T-helper 22 cell (primary cell): ENCODE measurements at places on chromosomes 11 and 22.

GRCh38 chr22:48530666-48531065 lies 1297.0 kb downstream of the BRD1 start:
- no peak for DNase-seq

DNA sequence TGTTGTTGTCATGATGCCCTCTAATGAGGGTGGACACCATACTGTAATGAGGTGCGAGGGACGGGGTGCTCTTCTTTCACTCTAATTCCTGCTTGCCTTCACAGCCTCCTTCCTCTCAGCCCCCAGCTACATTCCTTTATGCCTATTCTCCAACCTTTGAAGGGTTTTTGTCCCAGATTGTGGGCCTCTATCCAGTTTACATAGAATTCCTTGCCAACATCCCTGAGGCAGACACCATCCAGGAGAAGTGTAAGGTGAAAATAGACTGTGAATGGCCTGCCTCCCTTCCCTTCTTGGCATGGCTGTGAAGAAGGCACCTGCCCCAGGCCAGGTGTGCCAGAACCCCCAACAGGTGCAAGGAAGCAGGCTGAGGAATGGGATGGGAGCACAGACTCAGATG lies 122.3 kb downstream of the CHST1 start:
- no peak for DNase-seq

DNA sequence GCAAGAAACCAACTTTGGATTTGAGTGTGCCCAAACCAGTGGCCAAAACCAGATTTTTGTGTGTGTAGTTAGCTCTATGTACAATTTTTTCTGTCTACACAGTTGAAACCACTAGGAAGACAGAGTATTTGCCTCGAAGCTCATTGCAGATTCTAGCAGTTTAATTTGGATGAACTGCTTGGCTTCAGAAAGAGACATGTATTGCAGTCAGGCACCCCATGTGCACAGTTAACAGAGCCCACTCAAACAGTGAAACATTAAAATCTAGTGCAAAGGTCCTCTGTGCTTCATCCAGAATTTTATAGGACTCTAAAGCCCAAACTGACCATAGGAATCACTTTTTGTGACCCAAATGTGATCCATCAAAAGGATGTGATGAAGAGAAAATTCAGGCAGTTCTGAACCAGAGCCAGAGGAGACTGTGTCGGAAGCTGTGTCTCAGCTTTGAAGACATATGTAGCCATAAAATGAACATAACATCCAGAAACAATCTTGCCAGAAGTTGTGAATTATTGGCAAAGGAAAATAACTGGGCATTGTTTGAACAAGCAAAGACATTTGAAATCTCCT lies 82.7 kb downstream of the PANX1 start:
- DNase-seq: no peak

DNA sequence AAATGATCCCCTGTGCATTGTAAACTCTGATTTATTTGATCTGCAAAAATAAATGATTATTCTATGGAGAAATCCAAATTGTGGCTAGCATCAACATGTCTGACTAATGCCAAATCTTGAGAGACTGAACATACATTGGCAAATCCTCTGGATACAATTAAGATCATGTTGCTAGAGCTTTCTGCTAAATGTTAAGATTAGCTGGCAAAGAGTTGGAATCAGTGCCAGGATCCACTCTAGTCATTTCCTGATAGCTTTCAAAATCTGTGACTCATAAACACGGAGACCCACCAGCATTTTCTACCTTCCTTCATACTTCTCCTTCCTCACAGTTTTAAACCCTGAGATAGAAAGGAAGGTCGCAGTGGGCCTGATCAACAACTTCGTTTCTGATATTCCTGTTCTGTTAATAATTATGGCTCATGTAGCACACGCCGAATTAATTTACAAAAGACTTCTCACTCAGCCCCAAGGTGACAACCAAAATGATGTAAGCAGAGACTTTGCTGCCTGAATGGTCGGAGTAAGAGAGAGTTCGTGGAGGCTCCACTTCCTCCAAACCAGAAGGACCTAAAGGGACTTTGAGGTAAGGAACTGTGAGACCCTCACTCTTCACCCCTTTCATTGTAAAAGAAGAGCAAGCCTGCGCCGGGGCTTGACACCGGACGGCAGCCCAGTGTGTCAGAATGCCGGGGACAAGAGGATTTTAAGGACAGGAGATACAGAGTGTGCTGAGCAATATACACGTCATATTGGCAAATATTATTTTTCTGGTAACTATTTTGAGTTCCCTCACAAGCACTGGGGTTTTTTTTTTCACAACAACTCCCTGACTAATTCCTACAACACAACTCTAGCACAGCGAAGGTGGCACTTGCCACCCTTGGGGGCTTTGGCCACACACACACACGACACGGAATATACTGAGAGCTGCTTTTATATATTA lies 42.0 kb downstream of the SERPINH1 start:
- no peak for DNase-seq

- DNase-seq: no peak
Observed at GRCh38 chr11:125245299-125245698, 80.7 kb downstream of the PKNOX2 start.

DNA sequence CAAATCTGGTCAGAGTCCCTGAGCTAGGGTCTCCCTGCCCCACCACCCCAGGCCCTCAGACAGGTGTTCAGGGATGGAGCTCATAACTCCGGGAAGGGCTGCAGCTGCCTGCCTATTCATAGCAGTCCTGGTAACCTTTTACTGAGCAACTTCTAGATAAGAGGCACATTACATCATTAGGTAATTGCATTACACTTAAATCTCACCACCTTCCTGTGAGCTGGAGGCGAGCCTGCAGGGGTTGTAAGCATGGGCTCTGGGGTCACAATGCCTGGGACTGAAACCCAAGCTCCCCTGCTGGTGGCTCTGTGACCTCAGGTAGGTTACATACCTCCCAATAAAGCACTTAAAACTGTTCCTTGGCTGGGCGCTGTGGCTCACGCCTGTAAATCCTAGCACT lies 22.5 kb downstream of the TP53I11 start:
- no peak for DNase-seq
